AG09309 (cell line): ENCODE measurements at places on chromosomes 2 and 18.
A peak's percentile ranks its signal among the peaks of the same experiment; 100 is the strongest.

- DNase-seq, result no peak
These were observed 47.1 kb downstream of the ACSL3 start for GRCh38 chr2:222907790-222908441.

DNA sequence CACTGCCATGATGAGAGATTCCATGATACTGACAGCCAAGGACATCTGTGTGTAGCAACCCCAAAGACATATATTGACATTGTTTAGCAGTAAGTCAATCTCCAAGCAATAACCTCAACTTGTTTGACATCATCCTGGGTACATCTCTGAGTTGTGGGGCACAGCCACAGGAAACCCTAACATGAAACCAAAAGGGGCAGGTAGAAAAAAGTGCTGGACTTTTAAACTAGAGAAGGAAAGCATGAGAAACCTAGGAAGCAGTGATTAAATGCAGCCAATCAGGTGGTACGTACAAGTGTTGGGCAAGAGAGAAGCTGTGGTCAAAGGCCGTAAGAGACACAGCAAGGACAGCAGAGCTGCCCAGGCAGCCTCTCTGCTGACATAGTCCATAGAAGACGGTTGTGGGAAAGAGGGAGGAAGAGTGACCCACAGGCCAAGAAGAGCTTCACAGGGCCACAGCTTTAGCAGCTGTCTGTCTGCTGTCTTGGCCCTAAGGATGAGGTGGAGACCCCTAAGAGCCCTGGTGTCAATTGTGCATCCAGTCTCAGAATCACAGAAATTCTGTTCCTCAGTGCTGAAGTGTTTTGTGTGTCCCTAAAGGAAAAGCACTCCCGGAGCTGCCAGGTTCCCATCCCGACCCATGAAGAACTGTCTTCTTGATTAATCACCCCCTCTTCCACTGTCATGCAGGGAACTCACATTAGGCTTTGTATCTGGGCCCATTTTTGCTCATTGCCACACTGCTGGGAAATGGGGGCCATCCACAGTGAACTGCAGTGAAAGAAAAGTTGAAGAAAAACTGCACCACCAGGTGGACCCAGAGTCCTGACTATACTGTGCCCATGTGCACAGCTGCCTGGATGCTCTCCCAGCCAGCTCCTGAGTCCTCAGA is 25.4 kb upstream of the CHN1 start:
- DNase-seq, result peak; percentile 16

- no peak for DNase-seq
These were observed 11.8 kb downstream of the CNOT11 start for GRCh38 chr2:101264360-101264939.

- DNase-seq, result no peak
These were observed 578.3 kb upstream of the TMEFF2 start for GRCh38 chr2:192773044-192773443.

GRCh38 chr2:29317077-29317517 is 201.9 kb downstream of the CLIP4 start:
- peak; percentile 23 for DNase-seq

- no peak for DNase-seq
These were observed 63.2 kb downstream of the GNAL start for GRCh38 chr18:11752116-11752911.

DNA sequence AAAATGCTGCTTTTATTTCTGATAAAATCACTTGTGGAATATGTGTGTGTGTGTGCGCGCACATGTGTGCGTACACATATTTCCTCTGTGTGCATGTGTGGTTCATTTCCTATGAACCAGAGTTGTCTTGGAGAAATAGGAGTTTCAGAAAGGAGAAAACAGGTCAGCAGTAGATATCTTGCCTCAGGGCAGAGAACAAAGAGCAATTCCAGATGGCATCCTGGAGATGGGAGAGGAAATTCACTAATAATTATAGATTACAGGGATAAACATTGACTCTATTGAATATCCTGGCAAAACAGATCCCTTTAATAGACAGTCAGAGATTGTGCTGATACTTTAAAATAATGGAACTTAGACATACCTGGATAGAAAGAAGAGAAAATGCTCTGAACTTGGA is 298.0 kb downstream of the TRIB2 start:
- DNase-seq, result no peak

- no peak for DNase-seq
These were observed 993.1 kb downstream of the TSN start for GRCh38 chr2:122748552-122749011.

- DNase-seq, result no peak
These were observed 375.0 kb downstream of the LRRTM4 start for GRCh38 chr2:77147153-77147552.

- peak; percentile 41 for DNase-seq
These were observed 25.2 kb upstream of the TLK1 start for GRCh38 chr2:171185941-171186340.

GRCh38 chr2:14256890-14257289 is 375.6 kb upstream of the LRATD1 start:
- DNase-seq, result no peak

DNA sequence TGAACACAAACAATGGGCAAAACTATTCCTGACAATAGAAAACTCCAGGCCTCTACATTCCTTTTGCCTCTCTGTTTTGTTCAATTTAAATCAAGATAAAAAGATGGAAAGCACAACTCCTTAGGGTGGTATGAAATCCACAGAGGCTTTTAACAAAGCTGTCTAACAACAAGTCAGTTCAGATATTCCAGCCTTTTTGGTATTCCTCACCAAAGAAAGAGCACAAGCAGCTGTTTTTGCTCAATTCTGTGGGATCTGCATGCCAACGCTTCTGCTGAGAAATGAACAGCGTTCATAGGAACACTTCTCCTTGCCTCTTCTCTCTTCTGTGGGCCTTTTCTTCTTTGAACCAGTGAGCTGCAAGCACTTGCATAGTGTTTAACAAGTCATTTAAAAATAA is 411.6 kb upstream of the TCF4 start:
- DNase-seq, result peak; percentile 27

- DNase-seq, result no peak
These were observed 55.4 kb downstream of the CDC42EP3 start for GRCh38 chr2:37615804-37616676.

- peak; percentile 40 for DNase-seq
These were observed 2.0 kb downstream of the PHLPP1 start for GRCh38 chr18:62717169-62717924.

GRCh38 chr18:3214855-3215637 is 4.7 kb downstream of the MYOM1 start:
- DNase-seq, result no peak

DNA sequence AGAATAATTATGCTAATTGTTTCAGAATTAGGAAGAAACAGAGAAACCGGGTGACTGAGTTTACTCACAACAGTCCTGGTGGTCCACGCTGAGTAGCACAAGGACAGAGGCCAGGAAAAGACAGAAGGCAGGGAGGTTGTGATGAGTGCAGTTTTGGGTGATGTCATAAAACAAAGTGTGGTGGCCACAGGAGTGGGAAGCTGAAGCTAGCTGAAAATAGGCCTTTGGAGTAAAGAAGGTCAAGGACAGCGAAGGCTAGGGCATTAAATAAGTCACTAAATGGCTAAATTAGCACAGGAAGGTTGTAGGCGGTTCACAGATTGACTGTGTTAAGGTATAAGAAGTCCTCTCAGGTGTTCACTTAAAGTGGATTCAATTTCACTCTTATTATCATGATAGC is 120.9 kb upstream of the TTN start:
- DNase-seq, result no peak
